ENCODE measurements at places on chromosomes 12 and 14.

DNA sequence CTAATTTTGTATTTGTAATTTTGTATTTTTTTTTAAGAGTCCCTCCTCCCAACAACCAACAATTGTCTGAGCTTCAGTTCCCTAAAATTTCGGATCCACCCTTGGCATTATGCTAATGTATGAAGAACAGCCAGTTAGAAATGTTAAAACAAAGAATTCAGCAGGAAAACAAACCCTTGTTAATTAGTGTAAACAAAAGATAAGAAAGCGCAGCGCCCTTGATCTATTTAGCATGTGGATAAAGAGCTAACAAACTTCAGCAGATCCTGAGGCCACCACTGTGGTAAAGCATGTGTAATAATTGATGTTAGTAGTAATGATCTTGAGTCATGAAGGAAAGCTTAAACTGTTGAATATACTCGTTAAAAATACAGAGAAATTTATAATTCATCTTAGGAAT is 199.8 kb downstream of the TMX1 start:
- no peak for DNase-seq

DNA sequence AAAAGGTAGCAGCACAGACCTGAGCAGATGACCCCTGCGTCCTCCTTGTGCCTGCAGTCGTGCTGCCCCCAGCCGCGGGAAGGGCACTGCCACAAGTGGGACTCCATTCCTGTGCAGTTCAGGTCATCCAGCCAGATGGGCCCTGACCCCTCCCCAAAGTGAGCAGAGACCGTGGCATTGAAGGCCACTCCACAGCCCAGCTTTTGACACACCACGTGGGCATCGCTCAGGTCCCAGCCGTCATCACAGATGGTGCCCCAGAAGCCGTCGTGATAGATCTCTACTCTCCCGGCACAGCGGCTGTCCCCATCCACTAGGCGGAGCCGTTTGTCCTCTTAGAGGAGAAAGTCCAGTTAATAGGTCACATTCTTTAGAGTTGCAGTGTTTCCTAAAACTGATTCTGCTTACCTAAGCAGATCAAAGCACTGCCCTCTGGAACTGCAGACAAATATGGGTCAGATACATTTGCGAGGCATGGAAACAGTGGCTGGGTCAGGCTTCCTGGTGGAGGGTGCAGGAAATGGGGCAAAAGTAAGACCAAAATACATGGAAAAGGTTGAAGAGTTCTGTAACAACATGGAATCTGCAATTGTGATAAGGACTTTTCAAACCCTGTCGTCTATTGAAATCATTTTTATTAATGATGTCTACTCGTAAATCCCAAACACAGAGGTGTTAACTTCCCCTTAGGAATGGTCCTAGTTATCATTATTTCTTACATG is 69.4 kb downstream of the CD163L1 start:
- peak; percentile 8 for DNase-seq

GRCh38 chr12:98345308-98345876 is 170.0 kb upstream of the TMPO start:
- no peak for DNase-seq

GRCh38 chr14:91113829-91114078 is at the start of gene DGLUCY:
TSS of gene DGLUCY (plus strand) at chr14:91114073. CDS start at chr14:91160295, 46,222 bp downstream.
- no peak for DNase-seq

- DNase-seq = peak; percentile 57
Measured at GRCh38 chr12:56628671-56629458, 1.3 kb downstream of the BAZ2A start.

GRCh38 chr12:56337753-56338251 is 882 bp upstream of the IL23A start:
- no peak for DNase-seq

GRCh38 chr12:99138393-99138792 is 493.3 kb downstream of the APAF1 start:
- no peak for DNase-seq

DNA sequence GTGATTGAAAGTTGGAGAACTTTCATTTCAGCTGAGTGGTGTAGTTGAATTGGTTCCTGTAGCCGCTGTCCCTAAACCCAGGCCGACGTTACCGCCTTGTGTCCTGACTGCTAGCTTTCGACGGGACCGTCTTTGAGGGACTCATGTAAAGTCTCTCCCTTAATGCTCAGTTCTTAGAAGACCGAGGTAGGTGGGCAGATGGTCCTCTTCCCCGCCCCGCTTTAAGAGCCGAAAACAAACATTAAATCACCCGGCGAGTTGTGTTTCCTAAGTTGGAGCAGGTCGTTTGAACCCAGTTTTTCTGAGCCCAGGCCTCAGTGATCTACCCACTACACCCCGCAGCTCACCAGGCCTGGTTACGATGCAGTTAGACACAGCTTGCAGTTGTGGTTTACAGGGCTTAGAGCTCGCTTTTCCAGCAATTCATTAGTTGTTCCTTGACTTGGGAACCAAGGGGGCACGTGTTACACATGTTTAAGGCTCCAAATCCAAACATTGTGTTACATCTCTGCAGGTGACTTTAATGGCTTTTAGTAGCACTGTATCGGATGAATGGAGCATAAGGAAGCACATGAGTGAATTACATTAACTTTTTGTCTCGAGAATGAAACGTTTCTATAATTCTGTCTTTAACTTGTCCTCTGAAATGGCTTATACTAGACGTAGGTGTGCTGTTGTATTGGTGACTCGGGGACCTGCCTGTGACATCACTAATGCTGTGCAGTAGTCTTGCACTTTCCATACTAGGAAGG is 790 bp downstream of the NEDD1 start:
- no peak for DNase-seq

- no peak for DNase-seq
Measured at GRCh38 chr12:98262902-98263301, 252.5 kb upstream of the TMPO start.

GRCh38 chr12:18066666-18067065 is 23.3 kb downstream of the RERGL start:
- no peak for DNase-seq

- no peak for DNase-seq
Measured at GRCh38 chr14:104181761-104182530, 43.6 kb downstream of the KIF26A start.

DNA sequence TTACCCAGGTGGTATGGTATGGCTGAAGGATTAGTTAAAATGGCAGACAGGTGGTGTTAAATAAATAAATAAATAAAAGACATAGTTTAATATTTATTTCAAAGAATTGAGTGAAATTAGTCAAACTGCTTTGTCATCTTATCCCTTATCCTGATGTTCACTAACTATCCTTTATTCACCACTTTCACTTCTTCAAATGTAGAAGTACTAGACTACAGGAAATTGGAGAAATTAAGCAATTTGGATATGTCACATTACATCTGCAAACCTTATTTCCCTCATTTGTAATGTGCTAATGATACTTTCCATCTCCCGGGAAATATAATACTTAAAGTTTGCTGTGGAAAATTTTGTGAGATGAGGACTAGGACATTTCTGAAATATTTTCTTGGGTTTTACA is 1195.7 kb downstream of the LRFN5 start:
- DNase-seq = no peak

- no peak for DNase-seq
Measured at GRCh38 chr12:113413488-113413939, 8.7 kb upstream of the SDSL start.

DNA sequence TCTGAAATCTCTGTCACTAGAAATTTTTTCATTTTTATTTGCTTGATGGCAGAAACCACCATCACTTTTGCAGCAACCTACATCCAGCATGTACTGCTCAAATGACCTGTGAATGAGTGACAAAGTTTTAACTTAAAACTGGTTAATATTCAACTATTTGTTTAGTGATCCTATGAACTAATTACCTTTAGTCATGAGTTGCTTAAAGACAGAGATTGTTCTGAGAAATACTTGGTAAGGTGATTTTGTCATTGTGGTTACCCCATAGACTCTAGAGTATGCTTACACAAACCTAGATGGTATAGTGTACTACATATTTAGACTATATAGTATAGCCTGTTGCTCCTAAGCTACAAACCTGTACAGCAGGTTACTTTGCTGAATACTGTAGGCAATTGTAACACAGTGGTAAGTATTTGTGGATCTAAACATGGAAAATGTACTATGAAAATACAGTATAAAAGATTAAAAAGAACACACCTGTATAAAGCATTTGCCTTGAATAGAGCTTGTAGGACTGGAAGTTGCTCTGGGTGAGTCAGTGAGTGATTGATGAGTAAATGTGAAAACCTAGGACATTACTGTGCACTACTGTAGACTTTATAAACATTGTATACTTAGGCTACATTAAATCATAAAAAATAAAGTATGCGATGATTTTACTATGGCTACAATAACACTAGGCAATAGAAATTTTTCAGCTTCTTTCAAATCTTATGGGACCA is 256.6 kb upstream of the PPFIA2 start:
- no peak for DNase-seq

DNA sequence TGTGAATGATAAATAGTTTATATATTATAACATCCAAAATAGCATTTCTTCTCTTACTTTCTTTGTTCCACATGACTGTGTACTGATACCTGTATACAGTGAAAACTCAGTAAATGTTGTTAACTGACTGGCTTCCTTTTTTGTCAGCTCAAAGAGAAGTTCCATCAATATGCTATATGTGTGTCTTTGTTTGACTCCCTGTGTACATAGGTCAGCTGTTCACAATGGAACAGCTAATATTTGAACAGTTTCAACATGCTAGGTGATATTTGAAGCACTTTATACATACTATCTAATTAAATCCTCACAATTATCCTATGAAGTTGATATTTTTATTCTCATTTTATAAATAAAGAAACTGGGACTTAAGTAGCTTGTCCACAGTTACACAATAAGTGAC is 15.3 kb upstream of the KICS2 start:
- no peak for DNase-seq

- DNase-seq = no peak
Measured at GRCh38 chr14:34350903-34351302, 111.1 kb downstream of the SPTSSA start.

- no peak for DNase-seq
Measured at GRCh38 chr12:56162468-56163290, 4.5 kb downstream of the MYL6 start.

- peak; percentile 42 for DNase-seq
Measured at GRCh38 chr14:81400852-81401251, 728 bp upstream of the STON2 start.

GRCh38 chr14:45728434-45729225 is 475.6 kb upstream of the MIS18BP1 start:
- no peak for DNase-seq

GRCh38 chr14:36438883-36439282 is 81.1 kb downstream of the NKX2-1 start:
- no peak for DNase-seq

DNA sequence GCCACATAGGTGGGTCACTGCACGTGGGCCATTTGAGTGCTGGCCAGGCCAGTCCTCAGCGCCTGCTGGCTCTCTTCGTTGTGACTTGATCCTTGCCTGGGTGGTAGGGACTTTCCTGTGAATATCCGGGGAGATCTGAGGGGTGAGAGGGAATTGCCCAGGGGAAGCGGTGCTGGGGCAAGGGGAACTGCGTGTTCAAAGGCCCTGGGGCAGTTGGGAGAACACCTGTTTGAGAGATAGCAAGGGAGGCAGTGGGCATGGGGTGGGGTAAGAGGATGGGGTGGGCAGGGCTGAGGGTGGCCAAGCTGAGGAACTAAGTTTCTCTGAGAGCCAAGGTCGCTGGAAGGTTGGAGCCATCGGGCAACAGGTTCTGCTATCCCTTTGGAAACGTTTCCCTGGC is 25.0 kb downstream of the SETD1B start:
- DNase-seq = no peak

- DNase-seq = no peak
Measured at GRCh38 chr14:96949594-96949993, 152.4 kb downstream of the VRK1 start.

DNA sequence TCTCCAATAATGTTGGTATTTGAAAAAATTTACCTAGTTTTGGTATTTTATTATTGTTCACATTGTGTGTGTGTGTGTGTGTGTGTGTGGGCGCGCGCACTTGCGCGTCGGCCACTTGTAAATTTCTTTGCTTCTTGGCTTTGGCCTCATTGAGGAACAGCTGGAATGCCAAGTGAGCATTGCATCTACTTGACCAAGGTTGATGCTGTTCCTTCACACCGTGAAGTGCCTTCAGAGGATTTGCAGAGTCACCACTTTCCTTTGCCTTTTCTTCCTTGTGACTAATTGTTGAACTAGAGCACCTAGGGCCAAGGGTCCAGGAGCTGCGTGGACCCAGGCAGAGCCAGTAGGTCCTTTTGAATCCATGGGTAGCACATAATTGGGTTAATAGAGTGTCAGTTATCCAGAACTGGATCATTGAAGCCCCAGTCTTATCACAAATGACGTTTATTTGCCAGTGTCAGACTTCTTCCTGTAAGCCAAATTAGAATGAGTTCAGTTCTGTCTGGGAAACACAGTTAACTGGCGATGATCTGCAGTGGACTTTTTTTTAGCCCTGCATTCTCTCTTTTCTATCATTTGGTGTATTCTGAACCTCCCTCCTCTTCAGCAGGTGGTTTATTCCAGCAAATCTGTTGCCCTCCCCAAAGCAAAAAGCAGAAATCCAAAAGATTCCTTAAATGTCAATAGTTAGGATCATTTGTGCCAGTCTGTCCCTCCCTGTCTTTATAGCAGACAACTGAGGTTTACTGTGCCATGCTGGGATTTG is 2.6 kb downstream of the PPP2R5C start:
- DNase-seq = no peak

GRCh38 chr12:110165540-110166159 is 41.5 kb downstream of the IFT81 start:
- DNase-seq = no peak

DNA sequence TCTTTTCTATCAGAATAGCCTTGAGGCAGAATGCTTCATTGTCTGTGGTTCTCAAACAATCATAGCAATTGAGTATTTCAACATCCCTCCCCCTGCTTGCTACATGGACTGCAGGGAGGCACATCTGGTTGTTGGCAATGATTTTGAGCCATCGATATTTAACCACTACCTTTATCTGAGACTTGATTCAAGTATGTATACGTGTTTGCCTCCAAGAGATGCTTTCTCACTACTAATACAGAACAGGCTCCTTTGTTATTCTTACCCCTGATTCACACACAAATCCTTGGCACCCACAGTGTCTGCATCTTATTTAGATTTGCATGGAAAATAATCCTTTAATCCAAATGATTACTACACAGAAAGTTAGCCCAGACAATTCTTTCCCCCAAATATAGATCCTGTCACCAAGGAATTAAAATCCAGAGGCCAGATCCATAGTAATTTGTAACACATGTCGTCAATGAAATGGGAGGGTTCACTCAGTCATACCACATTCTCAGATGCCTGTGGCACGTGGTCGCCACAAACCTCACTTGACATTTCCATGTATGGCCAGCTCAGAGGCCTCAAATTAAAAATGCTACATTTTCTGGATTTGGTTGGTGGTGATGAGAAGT is 199.3 kb downstream of the ITPR2 start:
- DNase-seq = no peak

GRCh38 chr14:91273885-91274273 is 29.4 kb upstream of the GPR68 start:
- DNase-seq = no peak

DNA sequence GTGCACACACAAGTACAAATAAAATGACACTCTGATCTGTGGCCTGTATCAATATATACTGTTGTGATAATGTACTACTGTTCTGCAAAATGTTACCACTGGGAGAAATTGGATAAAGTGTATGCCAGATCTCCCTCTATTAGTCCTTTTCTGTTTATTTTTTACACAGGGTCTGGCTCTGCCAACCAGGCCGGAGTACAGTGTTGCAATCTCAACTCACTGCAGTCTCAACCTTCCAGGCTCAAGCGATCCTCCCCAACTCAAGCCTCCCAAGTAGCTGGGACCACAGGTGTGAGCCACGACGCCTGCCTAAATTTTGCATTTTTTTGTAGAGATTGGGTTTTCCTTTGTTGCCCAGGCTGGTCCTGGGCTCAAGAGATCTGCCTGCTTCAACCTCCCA is 1.9 kb downstream of the NT5DC3 start:
- DNase-seq = no peak

GRCh38 chr12:32214723-32215122 is 108.1 kb downstream of the BICD1 start:
- no peak for DNase-seq
